ENCODE measurements at places on chromosomes 2 and 18. TPM values are rescaled to one million over a fixed set of nuclear protein-coding genes. Genes with fewer than 3 reads are reported as not detected.

Gene POU3F3
- not detected for total RNA-seq

- no peak for DNase-seq
These were observed at the start of gene MATN3 for GRCh38 chr2:20012282-20013125. TSS of gene MATN3 (minus strand) at chr2:20012668. CDS start at chr2:20012631, 37 bp downstream.

Gene OR6B2
- total RNA-seq: not detected

GRCh38 chr2:113823716-113824595, 65.9 kb upstream of the ACTR3 start:
- DNase-seq: no peak

- no peak for DNase-seq
These were observed 181.7 kb upstream of the ETAA1 start for GRCh38 chr2:67215214-67216055.

Gene IL18R1
- total RNA-seq: 51.9 TPM

Gene GCG
- total RNA-seq: not detected

Gene TMEM169
- total RNA-seq: 0.95 TPM

Measured in omental fat pad (tissue), 4 donors.